CD8-positive, alpha-beta T cell (primary cell): ENCODE measurements at places on chromosomes 2 and 18. TPM values are rescaled to one million over a fixed set of nuclear protein-coding genes. Genes with fewer than 3 reads are reported as not detected.

Gene MRPS9
- 9.2 TPM for total RNA-seq

DNA sequence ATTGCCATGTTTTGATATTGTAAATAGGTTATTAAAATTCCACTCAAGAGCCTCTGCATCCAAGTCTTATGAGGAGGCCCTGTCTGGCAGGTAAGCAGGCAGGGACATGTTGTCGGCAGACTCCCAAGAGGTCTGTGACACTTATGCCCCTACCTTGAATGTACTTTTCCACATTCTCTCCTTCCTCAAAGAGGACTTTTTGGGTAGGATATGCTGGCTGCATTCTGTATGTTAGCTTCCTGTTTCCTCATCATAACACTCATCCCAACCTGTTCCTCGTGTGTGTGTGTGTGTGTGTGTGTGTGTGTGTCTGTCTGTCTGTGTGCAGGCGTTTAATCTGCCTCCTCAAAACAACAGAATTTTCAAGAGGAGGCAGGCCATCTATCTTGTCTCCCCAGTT lies 75.3 kb downstream of the USP40 start:
- no peak for DNase-seq

- no peak for DNase-seq
Measured at GRCh38 chr2:232203166-232203891, 175.2 kb upstream of the ALPP start.

DNA sequence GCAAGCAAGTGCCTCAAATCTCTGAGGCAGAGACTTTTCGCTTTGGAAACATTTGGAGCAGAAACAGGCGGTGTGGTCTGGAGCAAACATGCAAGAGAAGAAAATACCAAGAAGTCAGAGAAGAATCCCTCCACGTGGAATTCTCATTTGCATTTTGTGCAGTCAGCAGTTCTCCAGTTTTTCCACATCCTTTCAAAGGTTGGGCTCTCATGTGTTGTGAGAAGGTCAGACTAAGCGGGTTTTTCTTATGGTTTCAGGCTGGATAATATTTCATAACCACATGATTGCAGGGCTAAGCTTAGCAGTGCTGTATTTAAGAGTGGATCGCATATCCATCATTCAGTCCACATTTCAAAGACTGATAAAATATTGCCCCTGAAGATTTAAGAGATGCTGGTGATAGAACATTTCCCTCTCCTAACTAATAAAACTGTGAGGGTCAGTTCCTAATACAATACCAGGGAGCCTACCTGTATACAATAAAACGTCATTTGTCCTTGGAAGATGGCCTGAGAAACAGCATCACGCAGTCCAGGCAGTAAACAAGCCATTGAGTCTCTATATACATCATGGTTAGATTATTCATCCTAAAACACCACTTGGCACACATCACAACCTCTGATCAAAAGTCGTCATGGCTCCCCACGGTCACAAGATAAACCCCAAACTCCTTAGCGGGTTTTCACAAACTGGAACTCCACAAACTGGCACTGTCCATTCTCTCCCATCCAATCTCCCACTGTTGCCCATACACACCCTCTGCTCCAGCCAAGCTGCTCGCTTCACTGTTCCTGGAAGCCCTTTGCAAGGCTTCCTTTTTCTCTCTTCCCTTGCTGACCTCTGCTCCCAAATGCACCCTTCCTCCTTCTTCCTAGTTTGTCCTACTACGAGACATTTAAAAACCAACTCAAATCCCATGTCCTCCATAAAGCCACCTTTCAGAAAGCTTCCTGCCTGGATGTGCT lies 31.5 kb downstream of the ANKRD44 start:
- no peak for DNase-seq

DNA sequence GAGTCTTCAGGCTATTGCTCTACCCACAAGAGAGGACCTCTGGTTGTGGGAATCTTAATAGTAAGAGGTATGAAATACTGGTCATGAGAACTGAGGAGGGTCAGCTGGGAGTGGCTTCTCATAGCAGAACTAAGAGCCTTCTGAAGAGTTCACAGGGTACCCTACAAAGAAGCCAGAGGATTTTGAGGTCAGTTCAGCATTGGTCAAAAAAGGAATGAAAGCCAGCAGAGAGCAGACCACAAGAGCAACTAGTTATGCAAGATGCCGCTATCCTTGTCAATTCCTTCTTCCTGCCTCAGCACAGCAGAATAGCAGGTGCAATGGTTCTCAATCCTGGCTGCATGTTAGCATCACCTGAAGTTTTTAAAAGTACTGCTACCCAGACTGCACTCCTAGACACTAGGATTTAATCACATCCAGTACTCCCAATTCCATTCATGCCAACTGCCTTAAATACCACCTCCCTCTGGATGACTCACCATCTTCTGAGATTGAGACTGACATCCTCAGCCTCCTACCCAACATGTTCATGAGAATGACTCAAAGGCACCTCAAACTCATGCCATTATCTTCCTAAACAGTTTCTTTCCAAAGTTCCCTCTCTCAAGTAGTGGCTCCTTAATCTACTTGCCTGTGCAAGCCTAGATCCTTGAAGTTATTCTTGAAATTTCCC lies 81.0 kb upstream of the RBMS1 start:
- no peak for DNase-seq

- DNase-seq = no peak
Measured at GRCh38 chr2:69798290-69798908, 31.1 kb upstream of the GMCL1 start.

DNA sequence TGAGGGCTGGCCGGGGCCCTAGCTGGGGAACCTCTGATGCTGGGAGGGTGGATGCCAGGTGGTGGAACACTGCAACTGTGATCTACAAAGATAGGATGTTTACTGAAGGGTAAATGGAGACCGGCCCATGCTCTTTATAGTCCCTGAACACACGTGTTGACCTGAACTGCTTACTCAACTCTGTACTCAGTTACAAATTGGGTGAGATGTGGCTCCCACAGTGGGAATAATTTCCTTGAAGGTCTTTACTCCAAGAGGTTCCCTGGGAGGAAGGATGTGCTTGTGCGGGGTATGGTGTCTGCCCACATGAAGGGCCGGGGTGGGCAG lies 254.1 kb downstream of the PRKCE start:
- no peak for DNase-seq

Gene DCAF17
- 12.9 TPM for total RNA-seq

GRCh38 chr18:27752944-27753343 lies 424.0 kb downstream of the CDH2 start:
- DNase-seq = no peak
